ENCODE measurements at places on chromosomes 1 and 21.

- DNase-seq: no peak
These were observed 186.2 kb upstream of the ARHGEF16 start for GRCh38 chr1:3268281-3268680.

DNA sequence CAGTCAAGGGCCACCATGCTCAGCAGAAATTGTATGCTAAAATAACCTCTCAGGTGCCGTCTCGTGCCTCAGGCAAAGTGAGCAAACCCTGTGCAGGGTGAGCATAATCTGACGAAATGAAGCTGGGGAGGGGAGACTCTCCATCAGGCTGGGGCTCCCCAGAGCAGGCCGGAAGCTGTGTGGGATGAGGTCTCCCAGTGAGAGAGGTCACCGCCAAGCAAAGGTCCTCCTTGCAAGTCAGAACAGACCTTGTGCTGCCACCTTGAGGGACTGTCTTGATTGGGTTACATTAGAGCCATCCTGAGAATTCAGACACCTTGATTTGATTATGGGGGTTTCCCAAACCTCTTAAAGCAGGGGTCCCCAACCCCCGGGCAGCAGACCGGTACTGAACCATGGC lies 64.2 kb downstream of the ZNF684 start:
- DNase-seq: no peak

GRCh38 chr21:45255381-45256020 lies 32.2 kb downstream of the POFUT2 start:
- peak; percentile 54 for DNase-seq

DNA sequence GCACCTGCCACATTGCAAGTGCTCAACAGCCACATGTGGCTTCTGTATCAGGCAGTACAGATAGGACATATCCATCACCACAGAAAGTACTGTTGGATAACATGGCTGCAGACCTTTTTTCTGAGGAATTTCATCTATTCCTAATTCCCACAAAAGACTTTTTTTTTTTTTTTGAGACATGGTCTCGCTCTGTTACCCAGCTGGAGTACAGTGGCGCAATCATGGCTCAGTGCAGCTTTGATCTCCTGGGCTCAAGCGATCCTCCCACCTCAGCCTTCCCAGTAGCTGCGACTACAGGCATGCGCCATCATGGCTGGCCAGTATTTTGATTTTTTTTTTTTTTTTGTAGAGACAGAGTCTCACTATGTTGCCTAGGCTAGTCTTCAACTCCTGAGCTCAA lies 33.3 kb downstream of the YARS1 start:
- no peak for DNase-seq

DNA sequence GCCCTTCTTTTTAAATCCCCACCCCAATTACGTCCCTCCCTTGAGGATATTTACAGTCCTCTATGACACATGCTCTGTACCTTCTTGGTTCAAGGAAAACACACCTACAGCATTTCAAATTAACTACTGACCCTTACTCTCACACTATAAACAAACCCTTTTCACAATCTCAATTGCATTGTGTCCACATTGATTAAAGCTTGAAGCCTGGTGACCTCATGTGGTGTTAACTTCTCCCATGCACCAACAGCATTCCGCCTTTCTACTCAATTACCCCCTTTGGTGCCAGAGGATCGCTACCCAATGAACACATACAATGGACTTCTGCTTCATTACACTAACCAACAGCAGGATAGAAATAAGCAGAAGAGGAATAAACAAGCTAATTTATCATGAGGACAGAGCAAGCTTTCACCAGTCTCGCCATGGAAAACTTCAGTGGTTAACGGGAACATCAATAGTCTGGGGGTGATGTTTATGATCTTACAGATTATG lies 15.2 kb downstream of the WLS start:
- DNase-seq: no peak

GRCh38 chr1:22969304-22969709 lies 3.4 kb downstream of the LACTBL1 start:
- DNase-seq: no peak

DNA sequence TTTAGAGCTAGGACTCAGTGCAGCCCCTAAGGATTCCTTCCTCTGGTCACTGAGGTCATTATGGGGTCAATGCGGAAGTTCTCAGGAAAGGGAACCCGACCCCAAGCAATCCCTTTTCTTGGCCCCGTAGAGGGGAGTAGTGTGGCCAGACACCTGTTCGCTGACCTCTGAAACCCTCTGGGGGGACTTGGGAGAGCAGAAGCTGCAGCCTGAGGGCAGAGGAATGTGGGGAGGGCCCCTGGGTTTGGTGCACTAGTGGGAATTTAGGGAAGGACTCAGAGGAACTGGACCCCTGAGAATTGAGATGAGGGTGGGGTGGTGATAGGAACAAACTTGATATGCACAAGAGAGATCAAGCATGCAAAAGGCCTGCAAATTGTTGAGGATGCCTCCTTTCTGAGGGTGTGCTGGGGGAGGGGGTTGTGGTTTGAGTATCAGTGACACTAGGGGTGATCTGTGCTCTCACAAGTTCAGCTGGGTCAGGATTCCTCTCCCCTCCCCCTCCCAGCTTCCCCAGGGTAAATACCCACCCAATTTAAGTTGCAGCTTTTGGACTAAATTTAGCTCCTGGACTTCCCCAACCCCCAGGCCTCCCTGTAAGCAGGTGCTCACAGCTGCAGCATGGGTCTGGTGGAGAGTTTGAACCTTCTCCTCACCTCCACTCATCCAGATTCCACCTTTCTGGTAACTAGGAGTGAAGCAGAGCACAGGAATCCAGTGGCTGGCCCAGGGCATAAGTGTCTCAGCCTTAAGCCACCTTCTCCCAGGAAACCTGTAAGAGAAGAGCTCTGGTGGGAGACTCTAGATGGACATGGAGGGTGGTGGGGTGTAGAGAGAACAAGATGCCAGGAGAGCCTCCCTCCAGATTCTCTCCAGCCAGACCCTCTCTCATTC lies 13.5 kb downstream of the ADAMTSL4 start:
- DNase-seq: peak; percentile 83
